ENCODE measurements at places on chromosomes 12 and 14. TPM values are rescaled to one million over a fixed set of nuclear protein-coding genes. Genes with fewer than 3 reads are reported as not detected.

PLEKHD1 gene
- total RNA-seq, result under 0.01 TPM

ABCD2 gene
- not detected for total RNA-seq

DAAM1 gene
- total RNA-seq, result 29.8 TPM

MAP1LC3B2 gene
- 0.43 TPM for total RNA-seq

OTOGL gene
- 0.22 TPM for total RNA-seq

GPR137C gene
- total RNA-seq, result 1.1 TPM

OVCH1 gene
- total RNA-seq, result not detected

TPH2 gene
- not detected for total RNA-seq

NINJ2 gene
- total RNA-seq, result 2.8 TPM

OR4E2 gene
- not detected for total RNA-seq

KCNJ8 gene
- under 0.01 TPM for total RNA-seq

RAB3IP gene
- total RNA-seq, result 6.9 TPM

MSRB3 gene
- 47.9 TPM for total RNA-seq

SERPINA12 gene
- total RNA-seq, result not detected

RAB21 gene
- 12.2 TPM for total RNA-seq

FAM222A gene
- 0.22 TPM for total RNA-seq

CISTR gene
- not detected for total RNA-seq

HIP1R gene
- 24.0 TPM for total RNA-seq

SERPINA5 gene
- 0.17 TPM for total RNA-seq

TAC3 gene
- not detected for total RNA-seq

ESR2 gene
- under 0.01 TPM for total RNA-seq

RABGGTA gene
- 12.2 TPM for total RNA-seq

LUM gene
- not detected for total RNA-seq

HRK gene
- not detected for total RNA-seq

KRT4 gene
- not detected for total RNA-seq

RXYLT1 gene
- 8.6 TPM for total RNA-seq

DDIT3 gene
- total RNA-seq, result 9.4 TPM

PRKAG1 gene
- 44.7 TPM for total RNA-seq

FRMD6 gene
- total RNA-seq, result 204 TPM

DHRS2 gene
- 2.9 TPM for total RNA-seq

MOAP1 gene
- total RNA-seq, result 37.9 TPM

TCL1B gene
- not detected for total RNA-seq

CMA1 gene
- total RNA-seq, result not detected

OS9 gene
- 266 TPM for total RNA-seq

OR6C2 gene
- not detected for total RNA-seq

RASAL1 gene
- not detected for total RNA-seq

EVL gene
- total RNA-seq, result 12.1 TPM

MYL2 gene
- 0.33 TPM for total RNA-seq

TMEM179 gene
- not detected for total RNA-seq

TRIAP1 gene
- total RNA-seq, result 38.2 TPM

CCDC77 gene
- 7.4 TPM for total RNA-seq

GALNT4 gene
- 26.0 TPM for total RNA-seq

ORAI1 gene
- 7.8 TPM for total RNA-seq

KRT77 gene
- total RNA-seq, result not detected
